T follicular helper cell (primary cell): ENCODE measurements at places on chromosomes 7 and 10.

DNA sequence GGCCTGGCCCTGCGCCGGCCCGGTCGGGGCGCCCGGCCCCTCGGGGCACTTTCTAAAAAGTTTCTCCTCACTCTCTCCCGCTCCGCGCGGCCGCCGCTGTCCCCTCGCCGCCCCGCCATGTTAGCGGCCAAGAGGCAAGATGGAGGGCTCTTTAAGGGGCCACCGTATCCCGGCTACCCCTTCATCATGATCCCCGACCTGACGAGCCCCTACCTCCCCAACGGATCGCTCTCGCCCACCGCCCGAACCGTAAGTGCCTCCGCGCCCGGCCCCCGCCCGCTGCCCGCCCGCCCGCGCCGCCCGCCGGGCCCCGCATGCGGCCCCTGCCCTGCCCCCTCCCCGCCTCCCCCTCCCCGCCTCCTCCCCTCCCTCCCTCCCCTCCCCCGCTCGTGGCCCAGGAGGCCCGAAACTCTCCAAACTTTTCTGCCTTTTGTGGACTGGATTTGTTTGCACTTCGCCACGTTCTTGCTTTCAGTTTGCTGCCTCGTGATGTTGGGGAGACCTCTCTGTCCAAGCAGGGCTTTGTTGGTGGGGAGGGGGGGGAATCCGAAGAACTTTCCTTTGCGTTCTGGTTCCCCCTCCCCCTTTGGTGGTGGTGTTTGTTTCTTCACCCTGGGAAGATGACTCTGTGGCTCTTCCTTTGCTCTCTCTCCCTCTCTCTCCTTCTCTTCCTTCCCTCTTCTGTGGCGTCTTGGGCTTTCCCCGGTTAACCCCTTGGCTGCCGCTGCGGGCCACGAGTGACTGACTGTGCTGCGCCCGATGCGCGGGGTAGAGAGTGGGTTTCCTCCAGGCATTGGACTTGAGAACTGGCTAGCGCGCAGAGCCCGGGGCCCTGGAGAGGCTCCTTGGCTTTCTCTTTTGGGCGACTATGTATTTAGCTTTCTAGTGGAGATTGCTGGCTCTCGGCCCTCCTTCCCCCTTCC is 1.6 kb downstream of the TCF7L2 start:
- DNase-seq, result peak; percentile 15

- no peak for DNase-seq
Measured at GRCh38 chr10:92849576-92850090, 1.3 kb downstream of the EXOC6 start.

DNA sequence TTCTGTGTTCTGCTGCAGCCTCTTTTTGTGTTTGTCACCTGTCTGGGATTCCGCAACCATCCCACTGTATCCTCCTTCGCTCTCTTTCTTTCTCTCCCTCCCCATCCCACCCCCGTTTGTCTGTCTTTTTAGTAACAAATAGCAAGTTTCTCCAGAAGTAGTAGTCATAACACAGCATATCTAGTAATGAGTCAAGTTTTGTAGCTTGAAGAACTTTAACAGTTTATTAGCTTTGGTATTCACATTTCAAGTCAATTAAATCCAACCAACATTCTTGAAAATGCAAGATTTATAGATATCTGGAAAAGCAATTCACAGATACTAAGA is 154.1 kb upstream of the MTPN start:
- no peak for DNase-seq

DNA sequence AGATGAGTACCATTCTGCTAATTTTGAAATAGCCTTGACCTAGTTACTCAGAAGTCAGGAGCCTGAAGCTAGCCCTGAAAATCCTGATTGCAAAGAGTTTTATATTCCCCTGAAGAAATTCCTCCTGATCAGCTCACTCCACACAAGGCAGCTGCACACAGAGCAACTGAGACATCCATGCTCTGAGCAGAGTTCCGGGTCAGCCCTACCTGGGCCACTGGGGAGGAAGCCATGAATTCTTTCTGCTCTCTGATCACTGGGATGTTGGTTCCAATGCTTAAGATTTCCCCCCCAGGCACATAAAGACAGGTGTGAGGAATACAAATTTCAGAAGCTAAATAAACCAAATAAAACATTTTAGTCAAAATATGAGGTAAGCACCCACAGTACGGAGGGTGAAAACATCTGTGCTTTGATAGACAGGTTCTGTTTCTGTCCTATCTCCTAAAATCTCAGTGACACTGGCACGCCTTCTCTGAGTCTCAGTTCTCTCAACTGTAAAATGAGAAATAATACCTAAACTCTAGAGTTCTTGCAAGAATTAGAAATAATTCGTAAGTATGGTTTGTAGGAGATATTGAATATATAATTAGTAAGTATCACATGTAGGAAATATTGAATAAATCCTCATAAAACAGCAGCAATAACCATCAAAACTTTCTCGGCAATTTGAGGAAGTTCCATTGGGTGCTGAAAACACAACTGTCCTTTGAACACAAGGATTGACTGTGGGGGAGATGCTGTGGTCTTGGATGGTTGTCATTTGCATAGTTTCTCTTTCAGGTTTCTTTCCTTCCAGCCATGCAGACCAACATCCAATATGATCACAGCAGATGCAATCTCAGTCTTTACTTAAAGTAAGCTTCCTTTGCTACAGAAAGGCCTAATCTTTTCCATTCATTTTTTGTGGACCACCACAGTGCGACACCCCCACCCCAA is 133.0 kb upstream of the TNS3 start:
- no peak for DNase-seq

- DNase-seq, result no peak
Measured at GRCh38 chr10:69102440-69102839, 14.5 kb downstream of the SRGN start.

- no peak for DNase-seq
Measured at GRCh38 chr10:103652599-103653281, 159.2 kb downstream of the NEURL1 start.

- DNase-seq, result no peak
Measured at GRCh38 chr7:4181446-4181845, 500.6 kb upstream of the FOXK1 start.

DNA sequence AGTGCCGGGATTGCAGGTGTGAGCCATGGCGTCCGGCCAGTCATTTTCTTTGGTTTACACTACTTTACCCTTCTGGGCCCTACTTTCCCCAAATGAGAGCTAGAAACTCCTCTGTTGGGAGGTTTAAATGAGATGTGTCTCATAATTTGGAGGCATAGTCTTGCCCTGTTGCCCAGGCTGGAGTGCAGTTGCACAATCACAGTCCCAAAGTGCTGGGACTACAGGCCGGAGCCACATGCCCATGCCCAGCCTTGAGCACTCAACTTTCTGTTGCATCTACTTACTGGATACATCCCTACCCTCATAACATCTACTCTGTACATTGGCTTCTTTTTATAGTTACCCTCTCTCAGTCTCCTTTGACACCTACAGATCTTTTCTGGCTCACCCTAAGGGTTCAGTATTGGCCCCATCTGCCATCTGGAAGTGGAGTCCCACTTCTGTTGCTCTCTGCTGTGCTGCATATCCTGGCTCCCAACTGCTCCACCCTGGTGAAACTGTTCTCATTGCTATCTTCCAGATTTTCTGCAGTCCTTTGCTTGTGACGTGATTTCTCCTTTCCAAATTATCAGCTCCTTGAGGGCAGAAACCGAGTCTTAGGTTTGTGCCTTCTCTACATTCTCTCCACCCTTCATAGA is 8.4 kb downstream of the EIF4H start:
- DNase-seq, result no peak

- DNase-seq, result no peak
Measured at GRCh38 chr10:12510501-12510941, 161.2 kb downstream of the CAMK1D start.

- DNase-seq, result no peak
Measured at GRCh38 chr7:46939558-46939957, 642.4 kb downstream of the TNS3 start.

DNA sequence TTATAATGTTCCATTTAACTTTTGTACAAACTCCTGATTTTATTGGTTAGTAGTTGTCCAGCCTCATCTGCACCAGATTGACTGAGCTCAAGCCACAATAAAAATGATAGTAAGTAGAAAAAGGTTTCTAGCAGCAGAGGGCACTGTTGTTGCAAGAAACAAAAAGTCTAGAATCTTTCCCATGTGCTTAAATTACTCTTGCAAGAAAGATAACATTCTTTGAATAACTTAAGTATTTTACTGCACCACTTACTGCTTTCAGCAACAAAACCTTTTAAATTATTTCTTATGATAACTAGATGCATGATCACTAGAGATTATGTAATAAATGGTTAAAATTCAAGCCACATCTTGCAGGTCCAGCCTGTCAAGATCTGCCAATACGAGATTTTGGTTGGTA is 27.0 kb downstream of the LMOD2 start:
- no peak for DNase-seq

DNA sequence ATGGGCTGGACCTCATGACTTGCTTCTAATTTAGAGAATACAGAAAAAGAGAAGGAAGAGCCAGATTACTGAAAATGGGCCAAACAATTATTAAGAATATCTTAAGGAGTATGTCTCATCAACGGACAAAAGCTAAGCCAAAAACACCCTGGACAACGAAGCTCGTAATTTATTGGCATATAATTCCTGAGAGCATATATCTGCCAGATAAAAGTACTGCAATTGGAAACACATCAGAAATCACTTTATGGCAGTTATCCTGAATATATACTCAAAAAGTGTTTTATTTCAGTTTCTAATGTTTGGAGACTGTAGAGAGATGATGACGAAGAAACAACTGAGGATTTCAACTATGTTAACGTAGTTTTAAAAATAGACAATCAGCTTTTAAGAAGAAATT is 211.8 kb downstream of the CSTF2T start:
- DNase-seq, result no peak

DNA sequence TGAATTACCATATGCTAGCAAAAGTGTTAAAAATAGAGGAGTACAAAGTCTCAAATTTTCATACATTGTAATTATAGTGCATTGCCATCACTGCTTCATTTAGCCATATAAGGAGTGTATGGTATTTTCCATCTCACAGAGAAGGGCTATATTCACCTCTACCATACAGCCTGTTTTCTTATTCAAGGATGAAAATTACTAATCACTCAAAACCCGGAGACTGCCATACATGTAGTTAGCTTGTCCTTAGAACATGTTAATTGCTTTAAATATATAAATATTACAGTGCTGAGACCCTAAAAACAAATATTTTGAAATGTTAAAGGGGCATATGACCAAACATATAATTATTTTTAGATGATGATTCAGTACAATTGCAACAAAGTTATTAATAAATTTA is 49.4 kb downstream of the CPEB3 start:
- no peak for DNase-seq

DNA sequence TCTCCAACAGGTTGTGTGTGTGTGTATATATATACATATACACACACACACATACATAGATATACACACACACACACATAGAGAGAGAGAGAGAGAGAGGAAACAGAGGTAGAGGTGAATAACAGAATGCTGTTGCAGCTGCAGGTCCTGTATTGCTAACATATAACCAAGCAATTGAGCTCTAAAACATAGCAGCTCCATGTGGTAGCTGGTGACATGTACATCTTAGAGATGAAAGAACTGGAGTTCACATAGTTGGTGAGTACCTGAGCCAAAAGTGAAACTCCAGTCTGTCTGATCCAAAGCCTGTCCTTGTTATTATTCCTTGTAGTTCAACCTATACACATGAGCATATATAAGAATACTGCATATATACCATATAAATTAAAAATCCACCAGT is 152.9 kb upstream of the CSTF2T start:
- DNase-seq, result no peak

GRCh38 chr10:74637685-74638084 is 188.7 kb upstream of the KAT6B start:
- DNase-seq, result no peak

GRCh38 chr7:97857544-97857943 is 14.7 kb downstream of the ASNS start:
- DNase-seq, result no peak

DNA sequence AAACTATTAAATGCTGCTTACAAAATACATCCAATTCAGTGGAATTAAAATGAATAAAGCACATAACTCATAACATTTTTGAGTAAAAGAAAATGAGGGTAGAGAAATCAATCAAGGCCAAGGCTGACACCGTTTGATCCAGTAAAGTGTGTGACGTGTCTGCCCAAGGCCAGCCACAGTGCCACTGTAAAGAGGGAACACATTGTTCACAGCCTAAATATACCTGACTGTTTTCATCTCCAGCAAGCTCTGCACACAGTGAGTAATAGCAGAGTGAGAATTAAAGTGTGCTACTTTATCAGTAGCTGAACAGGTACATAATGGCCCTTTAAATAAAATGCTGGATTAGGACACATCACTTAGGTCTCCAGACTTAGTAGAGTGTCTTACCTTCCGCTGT is 130.8 kb upstream of the DPP6 start:
- DNase-seq, result no peak

- no peak for DNase-seq
Measured at GRCh38 chr10:122492006-122492405, 30.7 kb downstream of the HTRA1 start.

DNA sequence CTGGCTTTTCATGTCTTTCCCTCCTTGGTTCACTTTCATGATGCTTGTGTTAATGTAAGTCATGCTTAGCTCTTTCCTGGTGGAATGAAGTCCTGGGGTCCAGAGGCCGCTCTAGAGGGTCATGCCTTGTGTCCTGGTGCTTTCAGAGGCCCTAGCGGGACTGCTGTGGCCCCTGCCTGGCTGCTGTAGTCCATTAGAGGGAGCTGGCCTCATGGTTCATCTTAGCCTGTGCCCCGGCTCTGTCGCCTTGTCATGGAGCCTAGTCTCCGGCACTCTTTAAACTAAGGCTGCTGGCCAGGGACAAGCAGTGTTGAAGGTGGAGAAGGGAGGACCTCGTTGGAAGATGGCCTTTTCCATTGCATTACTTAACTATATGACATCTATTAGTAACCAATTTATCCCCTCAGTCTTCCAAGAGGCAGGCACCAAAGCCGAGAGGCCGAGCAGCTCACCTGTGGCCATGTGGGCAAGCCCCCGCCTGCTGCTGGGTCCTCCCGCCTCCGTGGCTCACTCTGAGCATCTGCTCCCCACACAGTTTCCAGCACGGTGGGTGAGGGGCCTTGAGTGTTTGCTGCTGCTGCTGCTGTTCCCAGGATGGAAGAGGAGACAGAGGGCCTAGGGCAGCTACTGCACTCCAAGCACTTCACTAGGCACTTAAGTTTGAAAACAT is 5.0 kb upstream of the NDUFB2 start:
- no peak for DNase-seq

GRCh38 chr7:16753102-16753931 is at the start of gene TSPAN13:
TSPAN13 (plus strand) TSS chr7:16753755; CDS start chr7:16753968, 213 bp downstream.
- DNase-seq, result peak; percentile 24

GRCh38 chr10:102946992-102947391 is 28.9 kb downstream of the CNNM2 start:
- no peak for DNase-seq

DNA sequence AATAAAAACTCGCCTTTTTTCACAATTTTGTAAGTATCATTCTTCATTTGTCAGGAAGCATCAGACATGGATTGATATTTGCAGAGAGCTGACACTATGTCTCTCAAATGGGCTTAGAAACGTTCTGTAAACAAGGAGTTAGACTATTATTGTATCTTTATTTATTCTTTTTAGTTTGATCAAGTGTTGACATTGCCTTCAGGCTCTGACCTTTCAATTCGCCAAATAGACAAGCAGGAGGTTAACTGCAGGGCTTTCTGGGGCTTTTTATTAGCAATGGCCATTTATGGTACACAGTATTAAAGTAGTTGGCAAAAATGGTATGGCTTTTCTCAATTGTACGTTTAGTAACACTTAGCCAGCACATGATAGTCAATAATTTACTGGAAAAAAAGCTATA is 221.7 kb downstream of the ZWINT start:
- no peak for DNase-seq

- no peak for DNase-seq
Measured at GRCh38 chr7:125255810-125256209, 326.2 kb upstream of the POT1 start.
